ENCODE measurements at places on chromosomes 3 and 15.
A peak's percentile ranks its signal among the peaks of the same experiment; 100 is the strongest.

DNA sequence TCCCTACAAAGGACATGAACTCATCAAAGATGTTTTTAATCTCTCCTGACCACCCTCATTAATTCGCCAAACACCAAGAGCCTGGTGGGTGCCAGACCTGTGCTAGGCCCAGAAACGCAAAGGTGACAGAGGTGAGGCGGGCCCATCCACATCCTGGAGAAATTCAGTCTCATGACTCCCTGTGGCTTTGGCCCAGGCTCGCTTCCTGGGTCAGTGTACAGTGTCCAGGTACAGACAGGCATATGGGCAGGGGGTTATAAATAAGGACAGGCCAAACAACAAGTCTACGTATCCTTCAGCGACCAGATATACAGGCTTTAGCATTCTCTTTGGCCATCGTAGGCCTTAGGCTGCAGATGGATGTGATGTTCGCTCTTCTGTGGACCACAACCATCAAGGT lies 945 bp upstream of the PLA2G4F start:
- H3K27ac ChIP-seq = no peak overlapping the region
- no peak for DNase-seq
- peaks cover 33% of the 10 kb centered on the region for H3K36me3 ChIP-seq
- peaks cover 24% of the 10 kb centered on the region for H3K27me3 ChIP-seq
- H3K4me3 ChIP-seq = no peak overlapping the region

- no peak overlapping the region for H3K4me3 ChIP-seq
- no peaks in the 10 kb centered on the region for H3K36me3 ChIP-seq
- no peak overlapping the region for H3K27ac ChIP-seq
- no peaks in the 10 kb centered on the region for H3K27me3 ChIP-seq
These were observed 269.5 kb downstream of the SUCLG2 start for GRCh38 chr3:67384760-67385397.

DNA sequence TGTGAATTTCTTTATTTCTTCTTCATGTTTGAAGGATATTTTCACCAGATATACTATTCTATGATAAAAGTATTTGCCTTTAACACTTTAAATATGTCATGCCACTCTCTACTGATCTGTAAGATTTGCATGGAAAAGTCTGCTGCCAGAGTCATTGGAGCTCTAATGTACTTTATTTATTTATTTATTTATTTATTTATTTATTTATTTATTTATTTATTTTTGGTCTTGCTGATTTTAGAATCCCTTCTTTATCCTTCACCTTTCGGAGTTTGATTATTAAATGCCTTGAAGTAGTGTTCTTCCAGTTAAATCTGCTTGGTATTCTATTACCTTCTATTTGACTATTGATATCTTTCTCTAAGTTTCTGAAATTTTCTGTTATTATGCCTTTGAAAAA lies 1669.6 kb downstream of the OTOL1 start:
- no peaks in the 10 kb centered on the region for H3K27me3 ChIP-seq
- no peak for DNase-seq
- H3K4me1 ChIP-seq = no peaks in the 10 kb centered on the region
- H3K36me3 ChIP-seq = no peaks in the 10 kb centered on the region

GRCh38 chr3:188171682-188172467 lies 17.9 kb downstream of the LPP start:
- H3K27ac ChIP-seq = no peak overlapping the region
- peaks cover 7% of the 10 kb centered on the region for H3K4me1 ChIP-seq
- DNase-seq = no peak
- no peaks in the 10 kb centered on the region for H3K27me3 ChIP-seq
- H3K36me3 ChIP-seq = peaks cover 15% of the 10 kb centered on the region

GRCh38 chr15:78083687-78084448 lies 6.4 kb upstream of the TBC1D2B start:
- no peak overlapping the region for H3K4me3 ChIP-seq
- H3K4me1 ChIP-seq = peaks cover 7% of the 10 kb centered on the region
- H3K36me3 ChIP-seq = no peaks in the 10 kb centered on the region
- peak; percentile 16 for DNase-seq
- H3K27ac ChIP-seq = no peak overlapping the region

- no peaks in the 10 kb centered on the region for H3K36me3 ChIP-seq
- H3K27me3 ChIP-seq = no peaks in the 10 kb centered on the region
- no peak overlapping the region for H3K4me3 ChIP-seq
These were observed 1024.3 kb downstream of the FHIT start for GRCh38 chr3:60226912-60227311.

All from mesenchymal stem cell (in vitro differentiated cells and primary cell).